ENCODE measurements at places on chromosomes 2 and 18. TPM values are rescaled to one million over a fixed set of nuclear protein-coding genes. Genes with fewer than 3 reads are reported as not detected.

The PHOSPHO2 gene
- 17.3 TPM for total RNA-seq

The KIAA2012 gene
- total RNA-seq, result not detected

The DLX2 gene
- not detected for total RNA-seq

The AQP12B gene
- total RNA-seq, result not detected

The EMILIN2 gene
- 29.1 TPM for total RNA-seq

The CHCHD5 gene
- 25.1 TPM for total RNA-seq

DNA sequence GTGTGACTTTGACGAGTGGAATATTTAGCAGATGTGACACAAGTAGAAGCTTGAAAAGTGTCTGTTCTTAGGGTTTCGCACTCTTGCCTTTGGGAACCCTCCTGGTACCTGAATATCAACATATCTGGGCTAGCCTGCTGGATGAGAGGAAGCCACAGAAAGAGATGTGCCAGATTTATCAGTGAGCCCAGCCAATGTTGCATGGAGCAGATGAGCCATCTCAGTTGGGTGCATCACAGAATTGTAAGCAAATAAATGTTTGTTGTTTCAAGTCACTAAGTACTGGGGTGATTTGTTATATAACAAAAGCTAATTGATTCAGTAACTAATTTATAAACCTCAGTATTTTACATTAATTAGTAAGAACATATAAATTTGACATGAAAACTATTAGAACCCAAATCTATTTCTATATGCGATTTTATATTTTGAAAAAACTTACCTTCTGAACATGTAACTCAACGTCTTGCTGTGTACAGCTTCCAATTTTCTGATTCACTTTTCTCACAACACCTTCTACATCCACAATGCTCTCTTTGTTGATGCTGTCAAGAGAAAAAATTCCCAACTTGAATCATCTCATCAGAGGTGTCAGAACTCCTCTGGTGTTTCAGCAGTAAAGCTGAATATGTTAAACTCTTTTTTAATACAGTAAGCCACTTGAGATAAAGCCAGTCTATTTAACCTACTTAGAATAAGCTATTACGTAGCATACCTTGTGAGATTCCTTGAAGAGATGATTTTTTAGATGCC is 42.3 kb downstream of the DARS1 start:
- H3K4me3 ChIP-seq, result no peak overlapping the region
- H3K36me3 ChIP-seq, result no peaks in the 10 kb centered on the region
- DNase-seq, result no peak
- no peaks in the 10 kb centered on the region for H3K4me1 ChIP-seq
- H3K27me3 ChIP-seq, result no peaks in the 10 kb centered on the region

DNA sequence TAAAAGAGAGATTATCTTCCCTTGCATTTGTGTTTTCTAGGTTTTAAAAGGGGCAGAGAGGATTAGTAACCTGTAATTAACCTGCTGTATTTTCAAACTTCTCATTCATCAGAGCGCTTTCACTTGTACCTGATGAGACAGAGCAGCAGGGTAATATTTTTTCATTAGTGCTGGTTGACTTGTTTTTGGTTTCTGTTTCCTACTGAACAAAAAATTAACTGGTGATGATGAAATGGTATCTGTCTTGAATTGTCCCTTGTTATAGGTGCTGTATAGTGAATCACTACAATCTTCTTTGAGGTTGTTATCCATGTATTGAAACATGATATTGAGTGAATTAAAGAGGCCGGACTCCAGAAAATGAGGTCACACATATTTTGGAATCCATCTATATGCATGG is 37.9 kb downstream of the CDH20 start:
- no peaks in the 10 kb centered on the region for H3K27me3 ChIP-seq
- no peak for DNase-seq
- H3K36me3 ChIP-seq, result no peaks in the 10 kb centered on the region
- H3K27ac ChIP-seq, result no peak overlapping the region

- no peak overlapping the region for H3K4me3 ChIP-seq
- no peak overlapping the region for H3K27ac ChIP-seq
- H3K36me3 ChIP-seq, result no peaks in the 10 kb centered on the region
- no peak for DNase-seq
- H3K27me3 ChIP-seq, result no peaks in the 10 kb centered on the region
- H3K4me1 ChIP-seq, result peaks cover 8% of the 10 kb centered on the region
Measured at GRCh38 chr2:85822766-85823165, 66.0 kb downstream of the ST3GAL5 start.

DNA sequence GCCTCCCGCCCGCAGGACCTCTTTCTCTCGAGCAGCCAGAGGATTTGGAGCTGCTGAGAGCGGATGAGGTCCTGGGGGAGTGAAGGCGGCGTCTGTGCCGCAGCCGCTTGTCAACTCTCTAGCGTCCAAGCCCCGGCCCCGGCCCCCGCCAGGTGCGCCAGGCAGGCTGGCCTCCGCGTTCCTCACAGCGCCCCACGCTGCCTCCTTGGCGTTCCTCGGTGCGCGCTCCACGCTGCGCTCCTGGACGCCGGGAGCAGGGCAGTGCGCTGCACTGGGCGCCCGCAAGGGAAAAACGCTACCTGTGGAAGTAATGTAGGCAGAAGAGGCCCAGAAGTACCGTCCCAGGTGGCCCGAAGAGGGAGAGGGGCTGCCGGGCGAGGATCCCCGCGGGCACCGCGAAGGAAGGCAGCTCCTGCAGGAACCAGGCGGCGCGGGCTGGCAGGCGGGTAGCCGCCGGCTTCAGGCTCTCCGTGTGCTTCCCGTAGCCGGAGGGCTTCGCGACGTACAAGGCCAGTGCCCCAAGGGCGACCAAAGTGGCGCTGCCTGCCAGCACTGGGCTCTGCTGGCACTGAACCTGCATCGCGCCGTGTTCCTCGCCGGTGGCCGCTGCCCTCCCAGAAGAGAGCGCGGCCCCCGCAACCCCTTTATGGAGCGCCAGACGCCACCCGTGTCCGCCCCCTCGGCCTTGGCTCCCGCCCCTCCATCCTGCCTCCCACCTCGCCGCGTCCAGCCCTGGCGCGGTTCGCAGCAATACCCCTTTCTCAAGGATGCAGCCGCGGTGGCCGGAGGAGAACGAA is at the start of gene SRD5A2:
SRD5A2 (minus strand) TSS at position 618 of the 797 bp plus-strand sequence; CDS start at position 580, 38 bp downstream.
- H3K27ac ChIP-seq, result no peak within 1 kb of the TSS
- H3K27me3 ChIP-seq, result peaks cover 7% of the 10 kb centered on the region
- no peaks in the 10 kb centered on the region for H3K36me3 ChIP-seq

- no peaks in the 10 kb centered on the region for H3K4me1 ChIP-seq
- no peak overlapping the region for H3K27ac ChIP-seq
- H3K4me3 ChIP-seq, result no peak overlapping the region
- H3K36me3 ChIP-seq, result no peaks in the 10 kb centered on the region
Measured at GRCh38 chr2:20916604-20917286, 93.8 kb upstream of the LDAH start.

DNA sequence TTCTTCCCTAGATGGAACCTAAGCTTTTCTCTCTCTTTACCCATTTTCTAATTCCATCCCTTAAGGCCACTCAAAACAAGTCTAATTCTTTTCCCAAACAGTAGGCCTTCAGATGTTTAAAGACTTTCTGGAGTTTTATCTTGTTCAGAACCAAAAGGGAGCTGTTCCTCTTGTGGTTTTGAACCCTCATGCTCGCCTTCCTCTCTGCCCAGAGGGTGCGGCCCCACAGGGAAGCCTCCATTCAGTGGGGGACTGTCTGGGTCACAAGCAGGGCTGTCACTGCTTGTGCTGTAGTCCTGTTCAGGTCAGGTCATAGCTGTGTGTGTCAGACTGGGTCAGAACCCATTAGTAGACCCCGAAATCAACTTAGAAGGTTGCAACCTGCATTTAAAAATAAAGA is 56.5 kb downstream of the TET3 start:
- no peak overlapping the region for H3K27ac ChIP-seq
- DNase-seq, result no peak
- H3K4me1 ChIP-seq, result peaks cover 11% of the 10 kb centered on the region
- H3K27me3 ChIP-seq, result no peaks in the 10 kb centered on the region

DNA sequence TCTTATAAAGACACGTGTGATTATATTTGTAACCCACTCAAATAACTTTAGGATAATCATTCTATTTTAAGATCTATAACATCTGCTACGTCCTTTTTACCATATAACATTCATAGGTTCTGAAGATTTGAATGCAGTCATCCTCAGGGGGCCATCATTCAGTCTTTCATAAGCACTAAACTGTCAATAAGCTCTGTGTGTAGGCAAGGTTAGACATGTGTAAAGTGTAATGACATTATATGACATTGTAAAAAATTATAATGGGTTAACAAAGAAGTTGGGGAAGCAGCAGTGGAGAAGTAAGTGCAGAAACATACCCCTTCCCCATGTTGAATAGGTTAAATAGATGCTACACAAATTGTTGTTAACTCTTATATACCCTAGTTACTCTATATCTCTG is 845.9 kb downstream of the ERBB4 start:
- H3K36me3 ChIP-seq, result no peaks in the 10 kb centered on the region
- DNase-seq, result no peak

DNA sequence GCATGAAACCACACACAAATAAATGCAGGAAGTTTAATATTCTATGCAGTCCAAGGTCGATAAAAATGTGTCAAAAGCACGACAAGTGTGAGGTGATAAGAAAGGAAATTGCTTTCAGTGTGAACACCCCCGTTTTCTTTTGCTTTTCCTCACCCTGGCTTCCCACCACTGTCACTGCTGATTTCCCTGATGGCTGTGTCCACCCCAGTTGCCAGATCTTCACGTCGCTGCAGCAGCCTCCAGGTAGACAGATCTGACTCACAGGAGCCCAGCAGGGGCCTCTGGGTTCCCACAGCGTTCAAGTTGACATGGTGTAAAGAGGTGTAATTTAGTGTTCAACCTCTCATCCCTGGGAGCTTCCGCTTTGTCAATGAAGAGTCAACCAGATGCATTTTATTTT is 128.0 kb upstream of the TACR1 start:
- DNase-seq, result no peak
- H3K27ac ChIP-seq, result no peak overlapping the region
- H3K4me1 ChIP-seq, result no peaks in the 10 kb centered on the region
- H3K36me3 ChIP-seq, result no peaks in the 10 kb centered on the region

- no peak overlapping the region for H3K4me3 ChIP-seq
- H3K27me3 ChIP-seq, result no peaks in the 10 kb centered on the region
- H3K4me1 ChIP-seq, result no peaks in the 10 kb centered on the region
- H3K27ac ChIP-seq, result no peak overlapping the region
- no peak for DNase-seq
- H3K36me3 ChIP-seq, result no peaks in the 10 kb centered on the region
Measured at GRCh38 chr2:223488814-223489213, 113.3 kb downstream of the SCG2 start.

DNA sequence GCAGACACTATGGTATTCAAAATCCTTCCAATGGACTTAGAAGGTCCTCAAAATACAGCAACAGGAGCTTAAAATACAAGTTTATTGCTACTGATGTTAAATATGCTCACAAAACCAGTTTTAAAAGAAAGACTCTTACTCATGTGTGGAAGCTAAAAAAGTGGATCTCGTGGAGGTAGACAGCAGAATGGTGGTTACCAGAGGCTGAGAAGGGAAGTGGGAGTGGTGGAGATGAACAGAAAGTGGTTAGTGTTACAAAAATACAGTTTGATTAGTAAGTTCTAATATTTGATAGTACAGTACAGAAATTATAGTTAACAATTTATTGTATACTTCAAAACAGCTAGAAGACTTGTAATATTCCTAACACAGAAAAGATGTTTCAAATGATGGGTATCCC is 12.1 kb downstream of the ADAM17 start:
- H3K4me1 ChIP-seq, result peaks cover 36% of the 10 kb centered on the region
- no peak overlapping the region for H3K27ac ChIP-seq
- no peak overlapping the region for H3K4me3 ChIP-seq
- no peaks in the 10 kb centered on the region for H3K36me3 ChIP-seq
- DNase-seq, result no peak

GRCh38 chr2:134773759-134774742 is 55.3 kb upstream of the TMEM163 start:
- no peaks in the 10 kb centered on the region for H3K36me3 ChIP-seq
- no peak overlapping the region for H3K4me3 ChIP-seq
- DNase-seq, result no peak
- H3K27ac ChIP-seq, result no peak overlapping the region

GRCh38 chr2:170488807-170489206 is 226.3 kb upstream of the SP5 start:
- no peak overlapping the region for H3K4me3 ChIP-seq
- no peaks in the 10 kb centered on the region for H3K27me3 ChIP-seq
- DNase-seq, result no peak
- no peaks in the 10 kb centered on the region for H3K36me3 ChIP-seq
- no peak overlapping the region for H3K27ac ChIP-seq
- no peaks in the 10 kb centered on the region for H3K4me1 ChIP-seq

GRCh38 chr2:27720004-27720551 is 51.4 kb upstream of the MRPL33 start:
- no peak overlapping the region for H3K4me3 ChIP-seq
- no peak for DNase-seq
- no peaks in the 10 kb centered on the region for H3K36me3 ChIP-seq
- H3K27me3 ChIP-seq, result no peaks in the 10 kb centered on the region
